ENCODE measurements at places on chromosomes 11 and 22.

- DNase-seq, result no peak
Observed at GRCh38 chr11:17214338-17214737, 6.6 kb upstream of the PIK3C2A start.

DNA sequence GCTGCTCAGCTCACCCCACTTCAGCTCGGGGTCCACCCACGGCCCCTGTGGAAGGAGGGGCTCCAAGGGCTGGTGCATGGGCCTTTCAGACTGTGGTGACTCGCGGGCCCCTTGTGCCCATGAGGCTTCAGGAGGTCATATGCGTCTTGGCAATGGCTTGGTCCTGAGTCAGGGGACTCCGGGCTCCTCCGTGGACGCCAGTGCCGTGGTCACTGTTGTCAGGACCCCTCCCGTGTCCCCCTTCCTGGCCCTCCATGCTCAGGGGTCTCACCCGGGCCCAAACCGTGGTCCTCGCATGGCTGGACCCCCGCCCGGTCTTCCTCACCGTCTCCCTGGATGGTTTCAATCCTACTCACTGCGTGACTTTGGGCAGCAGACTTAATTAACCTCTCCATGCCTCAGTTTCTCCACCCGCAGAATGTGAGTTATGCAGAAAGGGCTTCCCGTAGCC is 436.4 kb downstream of the TBC1D22A start:
- no peak for DNase-seq

DNA sequence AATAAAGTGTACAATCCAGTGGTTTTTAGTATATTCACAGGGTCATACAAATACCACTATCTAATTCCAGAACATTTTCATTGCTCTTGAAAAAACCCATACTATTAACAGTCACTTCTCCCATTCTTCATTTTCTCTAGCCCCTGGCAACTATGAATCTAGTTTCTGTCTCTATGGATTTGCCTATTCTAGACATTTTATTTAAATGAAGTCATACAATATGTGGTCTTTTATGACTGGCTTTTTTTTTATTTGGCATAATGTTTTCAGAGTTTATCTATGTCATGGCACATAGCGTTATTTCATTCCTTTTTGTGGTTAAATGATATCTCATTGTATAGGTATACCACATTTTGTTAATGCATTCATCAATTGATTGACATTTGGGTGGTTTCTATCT is 59.4 kb downstream of the KDM2A start:
- no peak for DNase-seq

DNA sequence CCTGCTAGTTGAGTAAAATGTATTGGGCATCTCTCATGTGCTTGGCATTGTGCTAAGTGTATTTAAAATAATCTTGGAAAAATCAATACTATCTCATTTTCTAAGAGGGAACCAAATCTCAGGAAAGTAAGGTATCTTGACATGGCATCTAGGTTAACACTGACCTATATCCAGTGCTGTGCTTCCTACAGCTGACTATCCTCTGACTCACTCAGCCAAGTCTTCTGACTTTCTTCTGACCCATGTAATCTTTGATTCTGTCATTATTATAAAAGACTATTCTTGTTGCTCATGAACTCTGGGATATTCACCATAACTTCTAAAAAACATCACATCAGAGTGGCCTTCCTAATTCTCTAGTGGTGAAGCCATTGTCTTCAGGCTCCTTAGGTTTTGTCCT is 304.1 kb upstream of the TENM4 start:
- DNase-seq, result no peak

DNA sequence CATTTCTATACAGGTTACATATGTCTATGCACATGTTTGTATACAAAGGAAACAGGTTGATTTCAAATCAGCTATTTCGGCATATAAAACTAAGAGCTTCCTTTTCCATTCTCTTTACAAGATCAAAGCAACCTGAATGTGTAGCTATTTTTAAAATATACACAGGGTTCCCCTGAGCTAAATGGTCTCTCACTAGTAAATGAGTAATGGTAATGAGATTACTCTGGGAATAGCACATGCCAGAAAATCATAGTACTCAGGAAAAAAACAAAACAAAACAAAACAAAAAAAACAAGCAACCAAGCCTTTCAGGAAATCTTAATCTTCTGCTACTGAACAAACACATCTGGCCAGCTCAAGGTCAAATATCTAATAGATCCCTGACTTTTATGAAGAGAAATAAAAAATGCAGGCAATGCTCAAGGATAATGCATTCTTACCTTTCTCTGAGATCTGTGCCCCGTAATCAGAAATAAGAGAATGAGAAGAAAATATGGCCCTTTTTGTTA is 156.6 kb upstream of the POU2AF2 start:
- no peak for DNase-seq

DNA sequence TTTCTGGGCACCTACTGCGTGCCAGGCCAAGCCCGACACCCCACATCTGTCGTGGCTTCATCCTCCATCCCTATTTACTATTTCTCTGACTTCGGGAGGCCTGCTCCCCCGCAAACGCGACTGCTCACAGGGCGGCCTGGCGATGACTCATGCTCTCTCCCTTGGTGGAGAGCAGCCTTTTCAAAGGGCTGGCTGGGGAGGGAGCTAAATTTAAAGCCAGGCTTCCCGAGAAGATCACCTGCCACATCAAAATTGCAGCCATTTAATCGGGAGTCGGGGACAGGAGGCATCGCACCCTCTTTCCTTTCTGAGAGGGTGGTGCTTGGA is 24.9 kb upstream of the SHISAL1 start:
- DNase-seq, result no peak

GRCh38 chr11:93072229-93072914 is 102.9 kb downstream of the MTNR1B start:
- no peak for DNase-seq

- DNase-seq, result no peak
Observed at GRCh38 chr22:22210375-22210774, 34.2 kb upstream of the VPREB1 start.

DNA sequence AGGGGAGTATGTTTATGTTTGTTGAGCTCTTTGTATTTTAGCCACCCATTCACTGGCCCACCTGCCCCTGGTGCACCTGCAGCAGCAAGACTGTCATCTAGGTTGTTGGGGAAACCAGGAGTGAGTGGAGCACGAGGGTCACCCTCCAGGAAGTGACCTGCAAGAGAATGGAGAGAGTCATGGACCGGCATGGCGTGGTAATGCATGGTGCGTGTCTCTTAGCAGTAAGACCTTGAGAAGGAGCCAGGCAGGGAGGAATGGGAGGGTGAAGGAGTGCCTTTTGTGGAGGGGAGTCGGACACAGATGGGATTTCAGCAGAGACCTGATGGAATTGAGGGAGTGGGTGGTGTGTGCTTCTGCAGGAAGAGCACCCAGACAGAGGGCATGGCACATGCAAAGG is 37.9 kb downstream of the KCNQ1 start:
- no peak for DNase-seq

- no peak for DNase-seq
Observed at GRCh38 chr11:118012083-118012669, 26.0 kb downstream of the IL10RA start.

GRCh38 chr11:34190192-34191139 is 85.0 kb downstream of the NAT10 start:
- no peak for DNase-seq

GRCh38 chr22:24007253-24008021 is 2.2 kb upstream of the GSTT4 start:
- DNase-seq, result no peak

DNA sequence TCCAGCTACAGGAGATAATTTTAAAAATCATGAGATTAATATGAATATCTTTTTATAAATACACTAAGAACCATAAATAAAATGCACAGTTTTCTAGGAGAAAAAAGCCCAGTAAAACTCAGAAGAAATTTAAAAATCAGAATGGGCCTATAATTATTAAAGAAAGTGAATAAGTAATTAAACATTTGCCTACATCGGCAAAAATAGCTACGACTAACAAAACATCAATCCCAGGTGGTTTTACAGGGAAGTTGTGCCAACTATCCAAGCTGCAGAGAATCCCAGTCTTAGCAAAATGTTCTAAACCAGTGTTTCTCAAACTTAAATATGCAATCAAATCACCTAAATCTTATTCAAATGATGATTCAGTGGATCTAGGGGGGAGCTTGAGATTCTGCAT is 180.0 kb downstream of the TRIM29 start:
- no peak for DNase-seq

DNA sequence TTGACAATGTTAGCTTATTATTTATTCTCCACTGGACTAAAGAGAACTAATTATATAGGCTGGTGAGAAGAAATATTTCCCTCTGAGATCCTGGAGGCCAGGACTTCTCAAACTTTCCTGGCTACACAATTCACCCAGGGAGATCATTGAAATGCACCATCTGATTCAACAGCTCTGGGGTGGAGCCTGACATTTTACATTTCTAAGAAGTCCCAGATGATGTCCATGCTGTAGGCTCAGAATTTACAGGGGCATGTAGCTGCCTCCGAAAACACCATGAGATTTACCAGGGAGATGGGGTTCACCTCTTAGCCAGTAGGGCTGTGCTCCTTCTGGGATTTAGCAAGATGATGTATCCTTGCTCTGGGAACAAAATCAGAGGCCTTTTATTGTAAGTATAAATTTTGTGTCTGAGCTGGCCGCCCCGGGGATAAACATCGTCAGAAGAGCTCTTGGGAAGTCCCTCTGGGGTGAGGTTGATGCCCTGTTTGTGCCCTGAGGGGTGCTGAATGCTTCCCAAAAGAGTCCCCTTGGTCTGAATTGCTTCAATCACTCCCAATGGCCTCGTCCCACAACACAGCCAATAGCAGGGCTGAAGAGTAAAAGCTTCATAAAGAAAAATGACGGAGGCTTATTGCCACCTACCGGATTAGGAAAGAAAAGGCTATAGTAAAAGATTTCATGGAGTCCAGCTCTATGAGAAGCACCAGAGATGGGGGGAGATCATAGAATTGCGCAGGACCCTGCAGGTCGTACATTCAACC is 33.4 kb upstream of the API5 start:
- peak; percentile 50 for DNase-seq

GRCh38 chr11:43489869-43490465 is 131.2 kb downstream of the TTC17 start:
- DNase-seq, result no peak

DNA sequence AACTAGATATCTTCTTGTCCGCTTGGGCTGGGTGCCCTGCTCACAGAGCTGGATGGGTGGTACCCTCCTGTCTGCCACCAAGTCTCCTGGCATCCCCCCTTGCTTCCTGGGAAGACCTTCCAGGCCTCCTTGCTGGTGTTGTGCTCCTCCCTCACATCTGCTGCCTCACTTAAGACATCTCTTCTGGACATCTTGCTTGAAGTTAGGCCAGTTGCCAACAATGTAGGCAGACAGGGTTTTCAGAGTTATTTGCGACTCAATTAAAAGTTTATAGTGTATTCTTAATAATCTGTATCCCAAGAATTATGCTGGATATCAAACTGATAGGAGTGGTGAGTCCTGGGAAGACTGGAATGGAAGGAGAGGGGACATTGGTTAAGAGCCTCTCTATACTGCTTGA is 64.0 kb upstream of the TNRC6B start:
- no peak for DNase-seq

DNA sequence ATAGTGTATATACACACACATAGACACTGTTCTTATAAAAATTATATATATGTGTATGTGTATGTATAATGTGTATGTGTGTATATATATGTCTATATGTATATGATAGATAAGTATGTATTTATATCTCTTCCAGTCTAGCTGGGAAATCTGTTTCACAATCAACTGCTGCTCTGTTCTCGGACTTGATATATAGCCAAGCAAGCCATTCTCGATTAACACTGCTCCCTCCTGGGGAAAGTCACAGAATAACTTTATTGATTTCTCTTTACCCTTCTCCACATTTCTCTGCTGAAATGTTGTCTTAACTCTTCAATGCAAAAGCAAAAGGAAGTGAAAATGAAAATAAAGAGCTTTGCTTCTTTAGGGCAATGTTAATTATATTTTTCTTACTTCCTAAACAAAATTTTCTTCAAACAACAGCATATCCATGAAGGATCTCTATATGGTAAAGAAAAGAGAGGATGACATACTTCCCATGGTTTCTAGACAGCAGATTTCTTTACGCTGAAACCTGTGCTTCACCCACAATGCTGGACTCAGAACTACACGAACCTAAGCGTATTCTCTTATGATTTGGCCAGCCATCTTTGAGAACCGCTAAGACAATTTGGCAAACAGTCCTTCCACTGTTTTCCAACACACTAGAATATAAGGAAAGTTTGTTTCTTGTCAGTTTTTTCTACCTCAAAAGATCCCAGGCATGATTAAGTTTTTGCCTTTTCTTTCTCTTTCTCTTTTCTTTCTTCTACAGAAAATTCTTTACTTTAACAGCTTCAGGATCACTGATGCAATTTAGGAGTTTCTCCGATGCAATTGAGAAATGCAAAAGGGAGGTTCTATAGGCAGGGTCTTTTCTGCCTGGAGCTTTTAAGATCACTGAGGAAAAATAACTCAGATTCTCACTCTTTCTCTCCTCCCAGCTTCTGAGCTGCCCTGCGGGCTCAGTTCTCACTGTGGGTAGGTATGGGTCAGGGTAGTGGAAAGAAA is 1.9 kb downstream of the BLID start:
- no peak for DNase-seq

- DNase-seq, result no peak
Observed at GRCh38 chr22:21582801-21583740, 15.6 kb downstream of the UBE2L3 start.

DNA sequence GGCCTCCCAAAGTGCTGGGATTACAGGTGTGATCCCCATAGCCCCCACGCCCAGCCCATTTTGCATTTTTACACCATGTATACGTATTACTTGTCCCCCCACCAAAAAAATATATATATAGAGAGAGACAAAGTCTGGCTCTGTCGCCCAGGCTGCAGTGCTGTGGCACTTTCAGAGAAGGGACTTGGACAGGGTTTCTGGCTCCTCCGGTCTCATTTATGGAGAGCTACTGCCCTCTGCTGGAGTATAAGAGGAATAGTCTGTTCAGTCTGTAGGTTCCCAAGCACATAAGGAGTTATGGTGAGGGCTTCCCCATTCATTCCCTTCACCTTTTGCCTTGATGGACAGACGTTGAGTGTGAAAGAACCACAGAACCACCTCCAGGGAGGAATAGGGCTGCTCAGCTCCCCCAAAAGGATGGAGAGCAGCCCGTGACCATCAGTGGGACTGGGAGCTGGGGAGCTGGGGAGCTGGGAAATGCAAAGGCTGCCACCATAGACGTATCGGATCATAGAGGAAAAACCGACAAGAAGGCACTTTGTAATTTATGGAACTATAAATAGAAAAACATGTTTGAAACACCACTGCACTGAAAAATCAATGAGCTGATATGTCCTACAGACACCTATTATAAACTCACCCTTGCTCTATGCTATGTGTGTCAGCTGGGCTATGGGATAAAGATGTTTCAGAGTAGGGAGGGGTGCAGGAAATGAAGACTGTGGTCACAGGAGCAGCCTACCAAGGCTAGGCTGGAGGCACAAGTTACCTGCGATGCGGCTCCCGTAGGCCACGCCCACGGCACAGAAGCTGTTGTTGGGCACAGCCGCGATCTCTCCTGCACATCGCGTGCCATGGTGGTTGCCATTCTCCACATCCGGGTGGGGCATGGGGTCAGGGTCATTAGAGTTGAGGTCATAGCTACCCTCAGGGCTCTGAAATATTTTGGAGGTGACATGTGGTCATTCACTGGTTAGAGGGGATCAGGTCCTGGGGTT is 5.2 kb downstream of the PCSK7 start:
- peak; percentile 58 for DNase-seq

GRCh38 chr11:86463120-86463519 is 88.4 kb downstream of the CCDC81 start:
- DNase-seq, result no peak

All from NCI-H2227 treated with DMSO at 0.1 percent for 48 hours (cell line).